ENCODE measurements at places on chromosomes 1 and 21.

- no peak for DNase-seq
Measured at GRCh38 chr21:19463966-19464365, 1060.4 kb upstream of the TMPRSS15 start.

- DNase-seq: no peak
Measured at GRCh38 chr1:160032165-160032820, 503 bp upstream of the PIGM start.

GRCh38 chr1:63968663-63969440, 195.0 kb downstream of the ROR1 start:
- DNase-seq: no peak

DNA sequence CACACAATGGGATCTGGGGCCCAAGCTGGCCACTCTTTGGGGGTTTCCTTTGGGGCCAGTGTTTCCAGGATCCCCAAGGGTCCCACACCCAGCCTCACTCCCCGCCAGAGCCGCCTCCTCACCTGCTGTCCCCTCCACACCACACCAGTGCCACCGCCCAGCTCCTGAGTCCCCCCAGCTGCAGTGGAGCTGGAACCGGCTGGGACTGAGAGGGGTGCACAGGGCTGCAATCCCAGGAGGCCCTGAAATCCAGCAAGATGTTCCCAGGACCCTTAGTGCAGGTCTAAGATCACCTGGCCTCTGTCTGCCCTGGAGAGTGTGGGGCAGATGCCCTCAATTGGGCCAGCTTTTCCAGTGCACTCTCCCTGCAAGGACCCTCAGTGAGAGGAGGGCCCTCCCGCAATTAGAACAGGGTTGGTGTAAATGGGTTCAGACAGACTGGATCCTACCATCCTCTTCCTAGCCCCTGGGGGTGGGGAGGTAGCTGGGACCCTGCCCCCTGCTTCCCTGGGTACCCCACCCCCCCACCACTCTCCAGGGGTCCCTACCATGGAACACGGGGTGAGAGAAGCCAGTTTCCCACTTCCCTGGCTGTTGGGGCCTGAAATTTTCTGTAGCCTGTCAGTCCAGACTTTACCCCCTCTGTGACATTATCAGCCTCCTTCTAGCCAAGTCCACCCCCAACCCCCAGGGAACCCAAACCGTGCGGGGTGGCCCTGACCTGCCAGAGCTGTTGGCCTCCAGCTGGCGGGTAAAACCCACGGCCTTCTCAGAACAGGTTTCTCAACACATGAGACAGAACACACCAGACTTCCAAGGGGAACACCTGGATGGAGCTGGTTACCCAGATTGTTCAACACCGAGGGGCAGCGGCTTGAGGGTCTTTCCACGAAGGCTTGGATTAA, 7.0 kb downstream of the KRTAP10-12 start:
- DNase-seq: no peak

DNA sequence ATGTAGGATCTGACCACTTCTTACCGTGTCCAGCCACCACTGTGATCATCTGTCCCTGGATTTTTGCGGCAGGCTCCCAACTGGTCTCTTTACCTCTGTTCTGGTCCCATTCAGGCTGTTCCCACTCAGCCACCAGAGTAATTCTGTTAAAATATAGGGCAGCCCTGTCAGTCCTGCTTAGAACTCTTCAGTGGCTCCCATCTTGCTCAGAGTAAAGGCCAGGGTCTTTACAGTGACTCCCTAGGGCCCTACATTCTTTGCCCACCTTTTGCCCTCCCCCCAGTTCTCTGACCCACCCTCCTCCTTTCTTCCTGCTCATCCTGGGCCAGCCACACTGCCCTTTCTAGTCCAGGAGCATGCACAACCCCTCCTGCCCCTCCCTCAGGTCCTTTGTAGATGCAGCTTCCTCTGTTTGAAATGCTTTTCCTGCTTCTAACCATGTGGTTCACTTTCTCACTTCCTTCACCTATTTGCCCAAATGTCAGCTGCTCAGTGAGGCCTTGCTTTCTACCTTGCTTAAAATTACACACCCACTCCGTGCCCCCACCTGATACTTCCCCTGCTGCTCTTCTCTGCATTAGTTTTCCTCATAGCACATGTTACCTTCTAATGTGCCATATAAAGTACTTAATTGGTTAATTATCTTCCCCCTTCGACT, 7.8 kb downstream of the UBIAD1 start:
- peak; percentile 11 for DNase-seq

DNA sequence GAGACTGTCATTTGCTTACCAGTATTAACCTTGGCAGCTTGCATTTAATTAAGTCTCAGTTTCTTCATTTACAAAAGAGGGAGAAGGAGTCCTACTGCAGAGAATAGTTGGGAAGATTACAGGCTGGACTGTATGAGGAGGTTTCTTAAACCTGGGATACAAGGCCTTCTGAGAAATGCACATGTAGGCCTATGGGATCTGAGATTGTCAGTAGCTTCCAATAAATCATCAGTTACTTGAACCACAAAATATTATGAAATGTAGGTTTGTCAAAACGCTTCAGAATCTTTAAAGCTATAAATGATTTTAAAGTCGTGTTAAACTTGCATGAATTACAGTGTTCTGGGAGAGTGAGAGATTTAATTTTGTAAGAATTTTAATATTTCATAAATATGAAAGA, 69.6 kb downstream of the NRIP1 start:
- DNase-seq: no peak

- DNase-seq: no peak
Measured at GRCh38 chr1:75672528-75673393, 51.7 kb upstream of the ACADM start.

GRCh38 chr21:37032293-37032692, 25.8 kb downstream of the RIPPLY3 start:
- DNase-seq: no peak

GRCh38 chr1:232377494-232377770, 252.5 kb downstream of the SIPA1L2 start:
- DNase-seq: no peak

- DNase-seq: no peak
Measured at GRCh38 chr1:160575112-160575664, 4.1 kb downstream of the CD84 start.

- DNase-seq: no peak
Measured at GRCh38 chr1:67434491-67434890, 4.3 kb upstream of the SERBP1 start.

- no peak for DNase-seq
Measured at GRCh38 chr1:150015651-150016131, 5.2 kb upstream of the OTUD7B start.

DNA sequence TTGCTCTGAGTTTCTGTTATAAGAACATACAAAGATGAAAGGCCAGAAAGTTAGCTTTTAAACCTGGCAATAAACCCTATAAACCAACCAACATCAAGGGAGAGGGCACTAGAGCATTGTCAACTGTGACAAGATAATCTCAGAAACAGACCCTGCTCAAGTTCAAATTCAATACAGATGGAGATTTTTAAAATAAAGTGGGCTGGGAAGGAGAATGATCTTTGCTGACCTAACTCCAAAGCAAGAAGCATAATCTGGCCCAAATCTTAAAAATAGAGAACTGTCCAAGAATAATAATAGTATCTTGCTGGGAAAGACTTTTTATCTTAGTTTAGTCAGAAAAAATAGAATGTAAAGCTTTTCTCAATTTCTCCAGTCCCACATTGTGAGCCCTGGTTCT, 485.5 kb downstream of the DISC1 start:
- no peak for DNase-seq

DNA sequence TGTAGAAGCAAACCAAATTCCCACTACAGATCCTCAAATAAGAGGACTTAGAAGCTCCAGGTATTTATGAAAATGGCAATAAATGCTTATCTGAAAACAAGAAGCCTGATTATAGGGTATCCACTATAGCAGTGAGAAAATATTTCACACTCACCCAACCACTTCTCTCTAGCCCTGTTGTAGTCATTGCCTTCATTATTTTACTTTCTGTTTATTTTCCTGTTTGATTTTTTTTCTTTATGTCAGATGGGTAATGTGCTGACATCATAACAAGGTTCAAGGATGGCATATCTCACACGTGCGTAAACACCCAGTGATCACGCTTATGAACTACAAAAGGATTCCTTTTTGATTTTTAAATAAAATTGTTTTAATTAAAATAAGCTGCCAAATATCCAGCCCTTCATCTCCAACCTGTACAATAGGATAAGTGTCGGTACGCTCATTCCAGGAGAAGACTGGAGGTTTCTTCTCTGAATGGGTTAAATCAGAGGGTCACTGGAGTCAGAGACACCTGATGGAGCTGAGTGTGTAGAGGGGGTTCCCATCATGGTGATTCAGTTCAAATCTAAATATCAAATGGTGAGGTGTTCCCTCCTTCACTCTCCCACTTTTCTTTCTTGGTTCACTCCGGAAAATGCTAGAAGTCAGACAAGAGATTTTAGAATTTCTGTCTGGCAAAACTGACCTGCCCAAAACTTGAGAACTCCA, 8.2 kb upstream of the S1PR1 start:
- DNase-seq: no peak

- DNase-seq: no peak
Measured at GRCh38 chr1:236795757-236796667, 920 bp downstream of the MTR start.

- DNase-seq: no peak
Measured at GRCh38 chr1:6121651-6122370, 58.3 kb downstream of the CHD5 start.

DNA sequence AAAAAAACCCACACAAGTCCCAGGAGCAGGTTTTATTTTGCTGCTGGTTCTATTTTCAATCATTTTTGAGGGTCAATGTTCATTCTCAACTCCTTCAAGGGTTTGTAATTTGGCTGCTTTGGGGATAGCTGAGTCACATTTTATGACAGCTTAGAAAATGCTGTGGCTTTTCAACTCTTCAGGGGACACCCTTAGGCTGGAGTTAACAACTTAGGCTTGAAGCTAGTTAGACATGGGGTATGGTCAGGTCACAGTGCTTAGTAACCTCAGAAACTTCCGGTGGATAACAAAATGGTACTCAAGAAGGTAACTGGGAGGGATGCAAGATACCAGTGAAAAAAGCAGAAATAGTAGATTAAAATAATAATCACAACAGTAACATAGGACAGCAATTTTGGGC, 308.8 kb downstream of the HHIPL2 start:
- no peak for DNase-seq

GRCh38 chr1:243393096-243393495, 137.3 kb downstream of the SDCCAG8 start:
- no peak for DNase-seq

DNA sequence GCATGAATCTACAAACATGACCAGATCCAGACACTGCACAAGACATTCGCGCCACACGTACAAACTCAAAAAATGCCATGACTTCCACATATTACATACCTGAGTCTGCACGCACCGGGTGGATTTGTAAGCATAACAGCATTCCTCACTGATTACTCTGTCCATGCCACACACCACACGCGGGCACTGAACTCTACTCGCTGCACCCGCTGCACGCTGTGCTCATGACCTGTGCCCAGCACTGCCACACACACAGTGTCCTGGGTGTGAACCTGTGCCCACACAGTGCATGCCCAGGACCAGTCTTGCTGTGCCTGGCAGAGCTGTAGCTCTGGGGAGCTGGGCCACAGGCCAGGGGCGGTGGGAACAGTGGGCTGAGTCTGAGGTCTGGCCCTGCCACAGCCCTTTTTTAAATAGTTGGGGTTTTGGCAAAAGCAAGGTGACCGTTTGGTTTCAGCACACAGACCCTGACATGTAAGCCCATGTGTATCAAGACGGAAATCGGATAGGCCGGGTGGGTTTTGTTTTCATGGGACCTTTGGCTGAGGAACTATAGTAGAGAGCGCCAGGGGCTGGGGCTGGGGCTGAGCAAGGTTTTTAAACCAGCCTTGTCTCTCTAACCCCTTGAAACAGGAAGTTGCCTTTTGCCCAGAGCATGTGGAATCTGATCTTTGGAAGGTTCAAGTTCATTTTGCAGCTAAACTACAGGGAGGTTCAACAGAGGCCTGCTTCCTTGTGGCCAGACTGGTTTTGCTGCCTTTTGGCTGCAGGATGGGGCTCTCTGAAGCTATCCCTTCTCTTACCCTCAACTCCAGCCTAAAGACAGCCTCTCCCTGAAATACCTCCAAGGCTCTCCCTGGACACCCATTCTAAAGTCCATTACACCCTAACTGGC, 12.3 kb upstream of the GOLT1A start:
- DNase-seq: no peak

DNA sequence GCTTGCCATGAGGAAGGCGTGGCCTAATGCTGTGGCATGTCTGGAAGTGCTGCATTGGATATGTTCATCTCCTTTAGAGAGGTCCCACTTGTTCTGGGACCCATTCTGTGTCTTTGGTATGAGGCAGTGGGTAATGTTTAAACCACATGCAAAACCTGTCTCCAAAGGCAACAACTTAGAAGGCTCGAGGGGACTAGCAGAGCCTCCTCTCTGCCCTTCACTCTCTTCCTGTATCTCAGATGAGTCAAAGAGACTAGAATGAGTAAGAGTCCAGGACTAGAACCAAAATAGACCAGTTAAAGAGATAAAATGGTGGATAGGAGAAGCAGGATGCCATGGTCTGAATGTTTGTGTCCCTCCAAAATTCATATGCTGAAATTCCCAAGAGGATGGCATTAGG, 220.8 kb upstream of the KIAA0040 start:
- DNase-seq: no peak

DNA sequence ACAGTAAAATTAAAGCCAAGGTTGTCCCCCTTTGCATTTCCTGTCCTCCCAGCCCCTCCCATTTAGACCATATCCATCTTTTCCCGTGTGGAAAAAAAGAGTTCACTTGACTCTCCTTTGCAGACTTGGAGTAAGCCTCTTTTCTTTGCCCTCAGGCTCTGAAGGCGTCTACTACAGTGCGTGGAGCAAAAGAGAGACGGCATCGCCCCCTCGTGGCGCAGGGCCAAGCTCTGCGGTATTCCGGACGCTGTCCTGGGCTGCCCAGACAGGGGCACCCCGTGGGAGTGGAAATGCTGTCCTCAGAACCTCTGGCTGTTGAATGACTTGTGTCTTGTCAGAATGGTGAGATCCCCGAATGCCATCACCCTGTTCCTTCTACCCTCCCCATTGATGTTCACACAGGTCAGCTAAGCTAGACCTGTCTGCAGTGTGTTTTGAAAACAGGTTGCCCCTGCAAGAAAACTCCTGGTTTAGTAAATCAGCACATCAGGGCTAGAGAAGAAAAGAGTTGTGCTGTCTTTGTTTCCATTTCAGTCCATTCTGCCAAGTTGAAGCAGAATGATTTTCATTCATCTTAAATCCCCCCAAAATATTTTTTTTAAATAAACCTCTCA, 12.3 kb upstream of the GJA8 start:
- DNase-seq: peak; percentile 42

GRCh38 chr1:23452011-23452411, 27.5 kb upstream of the TCEA3 start:
- peak; percentile 47 for DNase-seq

GRCh38 chr1:149942207-149942606, 5.5 kb upstream of the MTMR11 start:
- DNase-seq: no peak

DNA sequence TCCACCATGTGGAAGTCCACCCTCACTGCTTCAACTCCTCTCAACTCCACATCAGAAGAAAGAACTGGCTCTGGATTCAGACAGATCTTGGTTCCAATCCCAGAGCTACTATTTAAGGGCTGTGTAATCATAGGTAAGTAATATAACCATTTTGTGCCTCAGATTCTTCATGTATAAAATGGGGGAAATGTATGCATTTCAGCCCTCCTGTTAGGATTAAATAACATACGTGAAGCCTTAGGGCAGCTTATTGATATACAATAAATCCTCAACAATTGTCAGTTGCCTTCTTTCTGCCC, 23.3 kb downstream of the OTUD7B start:
- DNase-seq: no peak

- peak; percentile 15 for DNase-seq
Measured at GRCh38 chr1:239811211-239811885, 280.3 kb upstream of the FMN2 start.

- no peak for DNase-seq
Measured at GRCh38 chr1:12756768-12757413, 10.9 kb downstream of the CFAP107 start.
